Right renal pelvis (tissue), 4 donors: ENCODE measurements at places on chromosomes 12 and 14.

- peak; percentile 43 for DNase-seq
Measured at GRCh38 chr14:47675466-47676314, at the start of gene MDGA2. MDGA2 (minus strand) TSS chr14:47675605.

GRCh38 chr14:89848165-89848564 is 106.4 kb downstream of the EFCAB11 start:
- no peak for DNase-seq

DNA sequence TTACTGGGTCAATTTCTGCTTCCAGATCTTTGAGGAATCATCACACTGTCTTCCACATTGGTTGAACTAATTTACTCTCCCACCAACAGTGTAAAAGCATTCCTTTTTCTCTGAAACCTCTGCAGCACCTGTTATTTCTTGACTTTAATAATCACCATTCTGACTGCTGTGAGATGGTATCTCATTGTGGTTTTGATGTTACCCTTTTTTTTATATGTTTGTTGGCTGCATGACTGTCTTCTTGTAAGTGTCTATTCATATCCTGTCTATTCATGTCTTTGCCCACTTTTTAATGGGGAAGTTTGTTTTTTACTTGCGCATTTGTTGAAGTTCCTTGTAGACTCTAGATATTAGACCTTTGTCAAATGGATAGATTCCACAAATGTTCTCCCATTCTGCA is 324.9 kb downstream of the NAV3 start:
- DNase-seq, result no peak

DNA sequence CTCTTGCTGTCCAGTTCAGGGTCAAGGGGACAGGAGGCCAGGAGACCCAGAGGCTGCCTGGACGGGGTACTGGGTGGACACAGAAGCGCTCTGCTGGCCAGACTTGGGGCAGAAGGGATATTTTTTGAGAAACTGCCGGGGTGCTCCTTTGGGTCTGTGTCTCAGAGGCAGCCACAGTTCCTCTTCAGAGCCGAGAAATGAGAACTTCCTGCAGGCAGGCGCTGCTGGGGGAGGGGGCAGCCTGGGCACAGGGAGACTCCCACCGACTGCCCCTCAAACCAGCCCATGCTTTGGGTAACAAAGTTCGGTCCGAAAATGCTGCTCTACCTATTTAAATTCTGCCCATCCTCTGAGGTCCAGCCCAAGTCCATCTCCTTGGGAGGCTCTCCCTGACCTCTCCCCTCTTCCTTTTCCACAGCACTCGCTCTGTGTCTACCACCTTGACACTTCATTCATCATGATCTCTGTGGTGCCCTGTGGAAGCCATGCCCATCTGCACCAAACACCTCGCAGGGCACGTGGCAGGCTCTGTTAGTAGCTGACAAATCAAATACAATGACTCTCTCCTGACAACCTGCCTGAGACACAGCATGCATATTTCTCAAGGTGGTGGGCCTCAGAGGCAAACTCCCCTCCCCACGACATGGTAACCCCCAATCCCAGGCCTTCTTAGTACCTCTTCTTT is 16.4 kb downstream of the HDAC7 start:
- DNase-seq, result no peak

DNA sequence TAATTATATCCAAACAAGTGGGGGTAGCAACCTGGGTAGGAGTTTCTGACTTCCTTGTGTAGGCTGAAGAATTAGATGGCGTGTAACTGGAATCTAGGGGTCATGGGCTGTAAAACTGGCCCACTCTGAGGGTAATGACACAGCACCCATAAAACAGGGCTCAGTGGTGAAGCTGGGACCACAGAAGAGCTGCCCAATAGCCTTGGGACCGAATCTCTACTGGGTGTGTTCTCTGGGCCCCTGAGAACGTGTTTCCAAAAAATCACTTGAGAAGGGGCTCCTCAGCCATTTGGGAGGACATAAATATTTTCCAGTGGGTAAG is 3.7 kb downstream of the RNASE8 start:
- no peak for DNase-seq

DNA sequence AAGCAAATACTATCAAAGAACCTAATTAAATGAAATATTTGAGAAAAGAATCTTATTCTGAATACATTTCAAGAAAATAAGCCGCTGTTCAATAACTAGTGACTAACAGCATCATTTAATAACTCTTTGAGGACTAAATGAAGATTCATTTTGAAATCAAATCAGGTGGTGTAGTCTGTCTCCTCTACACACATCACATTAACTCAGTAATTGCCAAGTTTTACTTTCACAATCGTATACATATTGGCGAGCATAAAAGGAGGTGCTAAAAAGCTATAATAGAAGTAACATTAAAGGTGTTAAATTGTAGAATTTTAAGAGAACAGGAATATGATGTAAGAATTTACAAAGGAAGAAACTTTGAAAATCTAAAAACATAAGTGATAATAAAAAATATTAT is 185.1 kb downstream of the MDGA2 start:
- DNase-seq, result no peak

DNA sequence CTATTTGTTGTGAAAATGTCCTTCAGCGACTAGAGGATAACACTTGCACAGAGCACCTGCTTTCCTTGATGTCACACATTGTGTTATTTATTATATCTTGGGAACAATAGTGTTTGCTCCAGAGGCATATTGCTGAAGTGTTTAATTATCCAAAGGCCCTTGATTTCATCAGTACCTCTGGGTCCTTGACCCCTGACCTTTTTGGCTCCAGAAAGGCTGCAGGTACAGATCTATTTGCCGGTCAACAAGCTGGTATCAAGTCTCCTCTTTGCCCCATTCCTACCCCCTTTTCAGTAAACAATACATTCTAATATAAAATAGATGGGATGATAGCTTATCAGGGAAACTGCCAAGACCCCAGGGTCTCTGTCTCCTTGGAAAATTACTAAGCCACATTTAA is 206.8 kb downstream of the DACT1 start:
- no peak for DNase-seq

- DNase-seq, result no peak
Measured at GRCh38 chr12:23350808-23351207, 598.7 kb downstream of the SOX5 start.

DNA sequence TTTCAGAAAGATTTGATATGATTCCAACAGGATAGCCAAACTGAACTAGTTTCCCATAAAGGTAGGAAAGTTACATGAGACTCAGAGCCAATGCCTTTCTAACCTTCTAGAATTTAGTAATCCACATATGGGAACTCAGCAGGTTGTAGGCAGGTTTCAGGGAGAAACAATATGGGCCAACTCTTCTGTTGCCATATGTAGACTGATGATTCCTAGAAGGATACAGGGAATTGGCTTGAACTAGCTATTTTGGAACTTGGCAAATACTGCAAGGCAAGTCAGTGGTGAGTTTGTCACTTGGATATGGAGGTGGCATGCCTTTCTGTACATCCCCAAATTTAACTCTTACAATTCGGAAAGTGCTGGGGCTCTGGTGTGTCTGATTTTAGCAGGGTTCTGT is 15.5 kb downstream of the SUDS3 start:
- DNase-seq, result no peak

DNA sequence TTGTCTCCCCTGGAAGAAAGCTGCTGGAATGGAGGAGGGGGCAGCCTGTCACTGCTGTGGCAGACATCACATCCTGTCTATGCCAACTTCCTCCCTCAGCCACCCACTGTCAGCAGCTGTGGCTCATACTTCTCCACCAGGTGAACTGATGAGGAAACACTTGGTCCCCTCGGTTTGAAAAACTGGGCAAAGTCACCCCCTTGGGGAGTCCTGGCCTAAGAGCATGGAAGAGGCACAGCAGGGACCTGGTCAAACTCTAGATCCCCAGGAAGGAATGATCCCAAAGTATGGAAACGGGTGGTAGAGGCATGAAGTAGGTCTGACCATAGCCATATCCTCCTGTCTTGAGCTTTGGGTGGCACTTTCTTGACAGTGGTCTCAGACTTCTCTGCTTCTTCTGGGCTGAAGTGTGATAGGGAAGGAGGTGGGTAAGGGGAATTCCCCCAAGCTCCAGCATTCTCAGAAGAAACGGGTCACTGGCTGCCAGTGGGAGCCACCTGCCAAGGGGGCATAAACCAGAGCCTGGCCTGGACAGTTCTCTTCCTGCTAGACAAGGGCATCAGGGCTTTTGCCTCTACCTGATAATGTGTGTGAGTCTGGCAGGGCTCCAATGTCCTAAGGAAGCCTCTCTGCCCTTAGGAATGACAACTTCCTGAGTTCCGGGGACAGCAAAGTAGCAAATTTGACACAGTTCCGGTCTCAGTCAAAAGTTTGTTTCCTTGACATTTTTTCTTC is 36.0 kb downstream of the FMNL3 start:
- no peak for DNase-seq

GRCh38 chr12:12473223-12473622 is 89.4 kb downstream of the DUSP16 start:
- no peak for DNase-seq

DNA sequence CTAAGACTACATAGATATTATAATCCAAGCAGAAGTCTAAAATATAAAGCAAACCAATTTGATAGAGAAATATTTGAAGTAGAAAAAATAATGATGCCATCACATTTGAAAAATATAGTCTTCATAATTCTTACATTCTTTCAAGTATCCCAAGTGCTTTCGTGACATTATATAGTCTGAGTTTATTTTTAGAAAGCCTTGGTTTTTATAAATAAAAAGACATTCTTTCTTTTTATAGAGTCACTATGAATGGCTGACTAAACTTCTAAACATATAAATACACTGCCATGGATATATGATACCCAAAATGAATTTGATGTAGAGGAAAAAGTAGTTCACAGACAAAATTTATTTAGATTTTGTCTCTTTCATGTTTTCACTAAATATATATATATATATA is 135.1 kb upstream of the PDZRN4 start:
- DNase-seq, result no peak

- no peak for DNase-seq
Measured at GRCh38 chr12:48768147-48768546, 20.7 kb downstream of the ADCY6 start.

DNA sequence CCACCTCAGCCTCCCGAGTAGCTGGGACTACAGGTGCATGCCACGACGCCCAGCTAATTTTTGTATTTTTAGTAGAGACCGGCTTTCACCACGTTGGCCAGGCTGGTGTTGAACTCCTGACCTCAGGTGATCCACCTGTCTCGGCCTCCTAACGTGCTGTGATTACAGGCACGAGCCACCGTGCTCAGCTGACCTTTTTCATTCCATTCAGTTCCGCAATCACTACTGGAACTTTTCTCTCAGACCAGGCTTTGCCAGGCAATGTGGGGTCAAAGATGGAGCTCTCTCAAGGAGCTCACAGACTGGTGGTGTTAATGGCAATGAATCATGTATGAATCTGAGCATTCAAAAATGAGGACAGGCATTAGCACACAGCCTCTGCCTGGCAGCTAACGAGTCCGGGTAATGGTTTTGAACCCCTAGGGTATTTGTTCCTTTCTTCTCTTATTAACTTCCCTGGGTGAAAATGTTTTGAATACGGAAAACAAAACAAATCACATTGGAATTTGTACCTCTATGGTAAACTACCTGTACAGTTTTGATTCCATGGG is 9.4 kb upstream of the TCHP start:
- no peak for DNase-seq

GRCh38 chr14:99158150-99158549 is 113.8 kb downstream of the BCL11B start:
- no peak for DNase-seq

DNA sequence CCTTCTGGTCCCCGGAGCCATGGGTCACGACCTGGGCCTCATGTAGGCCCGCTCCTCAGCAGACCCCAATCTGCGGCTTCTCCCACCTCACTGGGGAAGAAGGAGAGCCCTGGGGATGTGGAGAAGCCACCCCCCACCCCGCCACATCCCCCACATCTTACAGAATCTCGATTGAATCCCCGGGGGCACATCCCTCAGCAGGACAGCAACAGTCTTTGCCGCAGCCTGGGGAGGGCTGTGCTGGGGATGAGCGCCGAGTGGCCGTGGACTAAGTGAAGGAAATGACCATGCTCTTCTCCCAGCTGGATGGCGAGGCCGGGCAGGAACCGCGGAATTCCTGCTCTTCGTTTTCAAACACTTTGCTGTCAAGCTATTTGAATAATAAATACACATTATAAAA is 169.0 kb upstream of the RTL1 start:
- no peak for DNase-seq

GRCh38 chr14:99821519-99822508 is 28.6 kb downstream of the EML1 start:
- DNase-seq, result peak; percentile 15

DNA sequence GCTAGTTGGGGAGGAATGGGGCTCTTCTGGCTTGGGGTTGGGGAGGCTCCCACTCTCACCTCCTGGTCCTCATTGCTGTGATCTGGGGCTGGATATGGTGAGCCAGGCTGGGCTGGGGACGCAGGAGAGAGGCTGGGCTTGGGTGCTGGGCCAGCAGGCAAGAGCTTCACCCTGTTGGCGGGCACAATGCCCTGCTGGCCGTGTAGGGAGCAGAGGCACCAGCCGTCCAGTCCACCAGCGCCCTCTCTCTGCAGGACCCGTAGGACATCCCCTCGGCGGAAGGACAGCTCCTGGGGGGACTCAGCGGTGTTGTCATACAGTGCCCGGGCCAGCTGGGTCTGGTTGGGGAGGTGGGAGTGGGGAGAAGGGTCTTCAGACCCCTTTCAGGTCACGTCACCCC is 4.5 kb downstream of the EFS start:
- no peak for DNase-seq

DNA sequence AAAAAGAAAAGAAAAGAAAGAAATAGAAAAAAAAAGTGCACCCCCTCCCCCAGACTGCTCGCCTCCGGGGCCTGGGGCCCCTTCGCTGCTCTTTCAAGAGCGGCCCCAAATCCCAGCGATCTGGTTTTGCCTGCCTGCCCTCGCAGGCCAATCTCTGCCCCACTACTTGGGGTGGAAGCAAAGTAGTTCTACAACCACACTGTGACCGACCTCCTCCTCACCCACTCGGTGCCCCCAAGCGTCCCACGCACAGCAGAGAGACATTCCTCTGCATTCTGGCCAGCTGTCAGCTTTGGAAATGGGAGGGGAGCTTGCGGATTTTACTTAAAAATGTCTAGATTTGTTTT is 2.4 kb upstream of the TBX3 start:
- DNase-seq, result no peak

DNA sequence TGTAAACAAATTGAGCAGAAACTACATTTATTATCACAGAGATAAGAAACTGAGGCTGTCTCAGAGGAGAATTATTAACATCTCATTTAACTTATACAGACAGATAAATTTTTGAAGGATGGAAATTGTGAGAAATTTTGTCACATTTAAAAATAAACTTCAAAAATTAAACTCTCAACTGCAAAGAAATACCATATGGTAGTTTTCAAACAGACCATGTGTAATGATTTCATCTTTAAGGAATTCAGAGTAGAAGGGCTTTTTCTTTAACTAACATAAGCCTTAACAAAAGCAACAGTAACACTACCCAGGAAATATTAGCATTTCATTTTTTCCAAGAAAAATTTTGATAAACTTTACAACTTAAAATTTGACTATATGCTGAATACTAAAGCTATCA is 26.6 kb downstream of the NUP37 start:
- DNase-seq, result no peak

DNA sequence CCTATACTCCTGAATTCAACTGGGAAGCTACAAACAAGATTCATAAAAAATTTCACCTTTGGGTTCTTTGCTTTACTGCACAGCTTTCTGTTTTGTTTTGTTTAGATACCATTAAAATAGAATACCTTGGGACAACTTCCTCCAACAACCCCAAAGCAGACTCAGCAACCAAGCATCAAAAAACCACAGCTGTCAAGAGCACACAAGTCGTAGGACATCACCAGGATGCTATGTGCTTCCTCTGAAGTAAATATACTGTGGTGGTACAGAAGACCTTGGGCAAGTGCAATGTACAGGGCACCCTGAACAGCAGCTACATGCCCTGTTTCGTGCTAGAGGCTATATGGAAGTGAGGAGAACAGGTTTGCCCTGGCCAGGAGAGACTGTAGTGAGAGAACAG is 359.3 kb downstream of the BCL11B start:
- no peak for DNase-seq
